Kidney (tissue), 22 donors: ENCODE measurements at places on chromosomes 5 and 9. TPM values are rescaled to one million over a fixed set of nuclear protein-coding genes. Genes with fewer than 3 reads are reported as not detected.
A peak's percentile ranks its signal among the peaks of the same experiment; 100 is the strongest.

DNA sequence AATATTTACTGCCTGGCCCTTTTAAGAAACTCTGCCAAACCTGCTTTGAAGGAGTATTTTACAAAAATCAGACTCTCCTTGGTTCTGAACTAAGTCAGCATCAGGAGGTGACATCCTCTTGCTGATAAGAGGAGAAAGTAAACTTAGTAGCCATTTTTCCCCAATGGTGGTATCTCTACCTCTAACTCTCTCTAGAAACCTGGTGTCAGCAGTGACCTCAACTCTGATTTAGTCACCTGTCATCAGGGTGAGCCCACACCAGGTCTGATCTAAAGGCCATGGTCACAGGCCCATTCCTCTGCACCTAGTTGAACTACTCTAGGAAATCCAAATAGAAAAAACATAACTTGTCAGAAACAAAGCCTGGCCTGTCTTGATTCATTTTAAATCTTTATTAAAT lies 4.2 kb downstream of the CARNMT1 start:
- H3K27ac ChIP-seq, result no peak overlapping the region
- no peaks in the 10 kb centered on the region for H3K27me3 ChIP-seq
- H3K4me3 ChIP-seq, result no peak overlapping the region
- H3K36me3 ChIP-seq, result no peaks in the 10 kb centered on the region
- no peaks in the 10 kb centered on the region for H3K4me1 ChIP-seq

DNA sequence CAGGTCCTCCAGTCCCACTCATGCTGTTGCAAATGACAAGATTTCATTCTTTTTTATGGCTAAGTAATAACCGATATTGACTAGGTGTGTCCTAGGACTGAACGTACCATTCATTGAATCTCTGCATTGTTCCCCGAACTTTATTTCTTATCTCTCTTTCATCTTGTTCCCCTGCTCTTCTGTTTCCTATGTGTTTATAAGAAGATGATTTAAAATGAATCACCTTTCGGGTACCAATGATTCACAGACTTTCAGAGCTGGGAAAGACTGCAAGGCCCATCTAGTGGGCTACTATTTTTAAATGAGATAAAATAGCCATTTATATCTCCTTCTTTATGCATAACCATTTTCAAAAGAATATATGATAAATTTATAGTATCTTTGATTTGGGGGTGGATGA lies 133.0 kb downstream of the CDH18 start:
- H3K27ac ChIP-seq, result no peak overlapping the region
- DNase-seq, result no peak
- no peaks in the 10 kb centered on the region for H3K4me1 ChIP-seq
- H3K36me3 ChIP-seq, result no peaks in the 10 kb centered on the region
- no peaks in the 10 kb centered on the region for H3K27me3 ChIP-seq

DNA sequence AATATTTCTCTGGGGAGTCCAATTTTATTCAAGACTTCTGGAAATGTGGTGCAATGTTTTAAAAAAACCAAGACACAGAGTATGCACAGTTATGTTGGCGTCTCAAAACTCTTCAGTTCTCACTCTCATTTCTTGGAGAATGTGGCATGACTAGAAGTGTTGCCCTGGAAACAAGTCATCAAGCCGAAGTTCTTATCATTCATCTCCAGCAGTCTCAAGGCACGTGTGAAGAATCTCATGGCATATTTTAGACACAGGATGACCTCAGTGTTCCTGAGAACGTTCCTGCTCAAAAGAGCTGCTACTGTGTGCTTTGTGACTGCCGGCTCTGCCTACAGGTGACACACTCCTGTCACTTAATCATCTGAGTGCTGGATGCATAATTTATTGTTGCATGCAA lies 147.4 kb upstream of the IRX4 start:
- no peak for DNase-seq
- H3K4me1 ChIP-seq, result no peaks in the 10 kb centered on the region
- H3K27me3 ChIP-seq, result peaks cover 2% of the 10 kb centered on the region
- H3K36me3 ChIP-seq, result no peaks in the 10 kb centered on the region

GRCh38 chr5:54443270-54443669 lies 12.2 kb upstream of the HSPB3 start:
- H3K4me1 ChIP-seq, result peaks cover 4% of the 10 kb centered on the region
- no peaks in the 10 kb centered on the region for H3K27me3 ChIP-seq
- H3K36me3 ChIP-seq, result no peaks in the 10 kb centered on the region
- no peak overlapping the region for H3K27ac ChIP-seq
- no peak overlapping the region for H3K4me3 ChIP-seq

GRCh38 chr9:22111954-22112247 lies 102.8 kb upstream of the CDKN2B start:
- H3K27me3 ChIP-seq, result no peaks in the 10 kb centered on the region
- no peak overlapping the region for H3K4me3 ChIP-seq
- no peak for DNase-seq
- H3K36me3 ChIP-seq, result no peaks in the 10 kb centered on the region

DNA sequence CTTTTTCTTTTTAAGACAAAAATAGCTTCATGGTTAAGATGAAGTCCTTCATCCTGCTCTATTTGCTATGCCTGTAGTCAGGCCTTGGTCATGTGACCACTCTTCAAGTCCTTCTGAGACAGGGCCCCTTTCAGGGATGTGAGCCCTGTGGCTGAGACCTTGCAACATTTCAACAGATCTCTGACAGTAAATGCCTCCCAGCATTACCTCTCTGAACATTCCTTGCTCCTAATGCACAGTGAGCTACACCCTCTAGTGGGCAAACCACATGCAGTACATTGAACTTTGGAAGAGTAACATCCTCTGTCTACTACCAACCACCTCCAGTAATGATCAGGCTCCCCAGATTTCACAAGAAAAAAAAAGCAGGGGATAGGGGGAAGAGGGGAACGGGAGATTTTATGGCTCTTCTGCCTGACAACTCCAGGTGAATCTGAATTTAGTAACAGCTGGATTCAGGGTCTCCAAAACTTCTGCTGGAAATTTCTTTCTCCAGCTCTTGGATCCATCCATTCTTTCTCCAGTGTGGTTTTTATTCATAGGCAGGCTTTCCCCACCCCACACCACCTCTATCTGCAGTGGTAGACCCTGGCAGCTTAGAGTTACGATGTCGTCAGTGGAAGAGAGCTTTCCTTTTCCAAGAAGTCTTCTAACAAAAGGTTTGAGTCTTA lies 8.9 kb upstream of the FBXO38 start:
- no peaks in the 10 kb centered on the region for H3K27me3 ChIP-seq
- peak; percentile 36 for DNase-seq
- no peaks in the 10 kb centered on the region for H3K4me1 ChIP-seq
- peaks cover 2% of the 10 kb centered on the region for H3K36me3 ChIP-seq
- no peak overlapping the region for H3K4me3 ChIP-seq
- no peak overlapping the region for H3K27ac ChIP-seq

Gene CNTLN
- total RNA-seq, result 8.0 TPM

GRCh38 chr5:96143450-96143849 lies 181.8 kb upstream of the ELL2 start:
- H3K4me1 ChIP-seq, result no peaks in the 10 kb centered on the region
- DNase-seq, result no peak
- no peaks in the 10 kb centered on the region for H3K27me3 ChIP-seq
- no peak overlapping the region for H3K4me3 ChIP-seq
